ENCODE measurements at places on chromosomes 7 and 10.

DNA sequence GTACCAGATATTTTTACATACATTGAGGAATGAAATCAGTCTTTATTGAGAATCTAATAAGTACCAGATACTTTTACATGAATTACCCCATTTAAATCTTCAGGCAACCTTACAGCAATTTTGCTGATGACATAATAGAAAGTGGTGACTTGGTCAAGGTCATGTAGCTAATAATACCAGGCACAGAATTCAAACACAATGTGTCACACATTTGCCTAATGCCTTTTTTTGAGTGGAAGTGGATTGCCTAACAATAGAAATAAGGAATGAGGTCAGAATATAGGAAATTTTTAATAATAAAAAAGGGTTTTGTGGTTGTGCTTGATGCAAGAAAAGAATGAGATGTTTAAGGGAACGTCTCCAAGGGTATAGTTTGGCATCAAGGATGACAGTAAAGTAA, 466.6 kb upstream of the IGFBP3 start:
- DNase-seq: no peak

- DNase-seq: no peak
Observed at GRCh38 chr7:110852156-110852940, 238.6 kb upstream of the LRRN3 start.

DNA sequence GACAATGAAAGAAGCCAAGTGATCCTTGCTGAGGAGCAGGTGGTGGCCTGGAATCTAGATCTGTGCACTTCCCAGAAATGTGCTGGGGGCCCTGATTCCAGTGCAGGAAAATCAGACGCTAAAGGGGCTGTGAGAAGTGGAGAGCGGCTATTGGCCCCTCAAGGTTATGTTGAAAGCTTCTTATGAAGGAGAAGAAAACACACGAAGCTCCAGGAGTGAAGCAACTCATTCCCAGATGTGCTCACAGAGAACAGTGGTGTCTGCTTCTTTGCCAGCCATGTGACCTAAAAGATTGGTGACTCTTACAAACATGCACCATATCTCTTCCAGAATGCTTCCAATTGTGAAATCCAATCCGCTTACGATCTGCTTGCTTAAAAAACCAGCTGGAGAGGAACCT, 679.3 kb upstream of the IGFBP3 start:
- DNase-seq: no peak

DNA sequence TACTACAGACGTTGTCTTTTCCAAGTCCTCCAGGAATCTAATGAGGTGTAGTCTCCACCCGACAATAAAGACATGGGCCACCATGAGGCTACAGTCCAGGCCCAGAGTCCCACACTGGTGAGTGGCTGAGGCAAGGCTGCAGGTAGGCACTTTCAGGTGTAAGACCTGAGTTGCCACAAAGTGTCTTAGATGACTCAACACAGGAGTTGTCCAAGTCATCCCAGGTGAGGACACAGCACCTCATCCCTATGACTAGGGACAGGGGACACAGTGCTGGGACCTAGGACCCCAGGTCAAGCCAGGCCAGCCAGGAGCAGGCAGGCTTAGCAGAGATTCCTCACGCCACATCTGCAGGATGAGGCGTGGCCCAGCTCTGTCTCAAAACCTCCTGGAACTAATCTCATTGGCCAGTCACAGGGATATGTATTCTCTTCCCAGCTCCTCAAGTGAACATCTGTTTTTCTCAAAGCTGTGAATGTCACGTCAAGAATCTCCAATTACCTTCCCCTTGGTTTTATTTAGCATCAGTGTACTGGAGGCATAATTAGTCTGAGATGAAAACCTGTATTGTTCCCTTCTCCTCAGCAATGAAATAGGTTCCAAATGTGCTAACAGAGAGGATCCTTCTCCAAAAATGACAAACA, 254.6 kb downstream of the GRID1 start:
- no peak for DNase-seq

DNA sequence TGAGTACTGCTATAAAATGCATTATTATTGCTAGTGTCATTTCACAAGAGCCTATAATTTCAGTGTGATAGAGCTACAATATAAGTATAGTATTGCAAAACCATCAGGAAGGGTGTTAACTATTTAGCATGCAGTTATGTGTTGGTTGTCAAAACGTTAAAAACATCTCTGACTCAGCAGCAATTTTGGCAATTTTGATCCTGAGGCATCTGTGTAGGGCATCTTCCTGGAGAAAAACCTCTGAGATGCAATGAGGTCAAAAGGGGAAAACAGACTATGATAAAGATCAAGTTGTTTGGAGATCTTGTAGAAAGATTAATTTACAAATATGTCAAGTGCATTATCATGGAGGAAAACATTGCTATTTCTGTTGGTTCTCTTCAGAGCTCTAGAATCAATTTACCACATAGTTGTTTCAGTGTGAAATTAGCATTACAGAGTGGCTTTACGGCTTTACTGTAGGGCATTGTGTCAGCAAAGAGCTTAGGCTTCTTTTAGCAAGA, 5.3 kb downstream of the CFTR start:
- DNase-seq: no peak

GRCh38 chr7:155810770-155811559, 1.3 kb downstream of the SHH start:
- no peak for DNase-seq

DNA sequence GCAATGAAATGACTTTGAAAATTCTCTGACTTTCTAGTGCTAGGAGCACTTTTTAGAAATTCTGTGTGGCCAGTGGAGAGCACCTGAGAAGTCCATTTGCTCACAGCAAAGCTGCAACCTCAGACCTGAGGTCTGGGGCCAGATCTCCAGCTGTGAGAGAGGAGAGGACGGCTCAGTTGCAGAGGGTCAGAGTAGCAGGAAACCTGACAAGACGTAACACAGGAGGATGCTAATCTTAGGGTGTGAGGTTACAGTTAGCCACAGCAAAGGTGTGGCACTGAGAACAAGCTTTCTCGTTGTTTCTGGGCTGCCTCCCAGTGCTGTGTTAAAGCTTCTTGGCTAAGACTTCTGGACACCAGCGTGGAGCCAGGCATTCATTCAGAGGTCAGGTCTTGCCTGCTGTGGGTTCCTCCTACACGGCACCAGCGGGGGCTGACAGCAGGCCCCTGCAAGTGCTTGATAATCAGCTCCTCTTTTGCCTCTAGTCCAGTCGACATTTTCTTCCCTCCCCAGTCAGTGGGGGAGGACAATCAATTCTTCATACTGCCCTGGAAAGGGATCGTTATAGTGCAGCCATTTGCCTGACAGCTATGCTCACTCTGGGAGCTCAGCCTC, 435.4 kb upstream of the DPP6 start:
- DNase-seq: no peak

DNA sequence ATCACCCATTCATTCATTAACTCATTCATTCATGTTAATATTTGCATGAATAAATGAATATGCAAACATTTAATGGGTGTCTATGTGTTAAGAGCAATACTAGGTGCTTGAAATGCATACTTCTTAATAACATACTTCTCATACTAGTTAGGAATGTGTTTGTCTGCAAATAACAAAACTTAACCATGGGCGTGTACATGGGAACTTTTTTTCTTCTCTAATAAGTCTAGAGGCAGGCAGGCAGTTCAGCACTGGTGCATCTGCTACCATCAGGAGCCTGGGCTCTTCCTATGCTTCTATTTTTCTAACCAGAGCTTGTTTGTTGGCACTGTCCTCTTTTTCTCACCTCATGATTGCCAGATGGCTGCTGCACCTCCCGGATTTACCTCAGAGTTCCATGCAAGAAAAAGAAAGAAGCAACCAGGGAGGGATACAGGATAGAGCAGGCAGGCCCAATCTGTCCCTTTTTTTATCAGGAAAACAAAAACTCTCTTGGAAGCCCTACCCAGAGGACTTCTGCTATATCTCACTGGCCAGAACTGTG, 22.7 kb downstream of the CDHR3 start:
- DNase-seq: no peak
